ENCODE measurements at places on chromosomes 1 and 21.

DNA sequence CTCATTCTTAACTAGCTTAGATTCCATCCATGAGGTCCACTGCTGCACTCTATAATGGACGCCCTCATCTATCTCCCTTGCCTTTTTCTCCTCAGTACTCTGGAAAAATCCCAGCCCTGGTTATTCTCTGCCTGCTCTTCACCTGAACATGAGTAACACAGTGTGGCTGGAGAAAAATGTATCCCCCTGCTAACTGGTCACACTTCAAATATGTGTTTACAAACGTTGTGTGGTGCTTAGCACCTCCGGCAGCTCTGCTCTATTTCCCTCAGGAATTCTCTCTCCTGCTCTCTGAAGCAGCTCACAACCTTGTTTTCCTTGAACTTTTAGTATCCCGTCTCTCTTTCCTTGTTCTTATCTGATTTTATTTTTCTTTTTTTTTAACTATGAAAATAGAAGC is 4.1 kb downstream of the SCCPDH start:
- DNase-seq: no peak

- DNase-seq: no peak
These were observed 76.7 kb upstream of the TMPRSS2 start for GRCh38 chr21:41584603-41585176.

DNA sequence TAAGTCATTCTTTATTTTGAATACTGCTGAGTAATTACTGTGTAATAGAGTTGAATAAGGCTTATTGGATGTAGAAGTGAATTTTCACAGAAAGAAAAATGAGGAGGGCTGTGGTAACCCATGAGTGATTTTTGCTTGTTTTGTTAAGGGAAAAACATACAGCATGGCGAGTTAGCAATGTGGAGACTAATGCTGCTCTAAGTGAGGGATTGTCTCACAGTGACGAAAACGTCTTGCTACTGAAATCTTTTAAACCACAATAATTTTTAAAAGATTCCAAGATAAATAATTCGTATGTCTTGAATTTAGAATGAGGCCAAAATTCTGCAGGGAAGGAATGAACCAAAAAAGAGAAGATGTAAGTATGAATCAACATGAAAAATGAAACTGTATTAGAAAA is 16.2 kb upstream of the PLA2G4A start:
- DNase-seq: no peak

- no peak for DNase-seq
These were observed 70.3 kb upstream of the CAMK1G start for GRCh38 chr1:209513226-209513625.

DNA sequence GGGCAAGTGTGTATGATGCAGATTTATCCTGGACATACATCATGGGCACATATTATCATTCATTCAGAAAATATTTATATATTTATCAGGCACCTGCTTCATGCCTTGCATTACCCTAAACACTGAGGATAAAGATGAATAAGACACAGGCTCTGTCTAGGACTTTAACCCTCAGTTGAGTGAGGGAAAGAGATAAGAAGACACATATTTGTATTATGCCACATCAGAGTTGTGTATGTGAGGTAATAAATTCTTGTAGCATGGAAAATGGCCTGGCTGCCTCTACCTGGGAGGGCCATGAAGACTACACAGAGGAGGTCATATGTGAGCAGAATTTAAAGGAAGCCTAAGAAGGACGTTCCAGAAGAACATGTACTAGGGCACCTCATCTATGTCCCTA is 275.8 kb upstream of the ST6GALNAC5 start:
- no peak for DNase-seq

DNA sequence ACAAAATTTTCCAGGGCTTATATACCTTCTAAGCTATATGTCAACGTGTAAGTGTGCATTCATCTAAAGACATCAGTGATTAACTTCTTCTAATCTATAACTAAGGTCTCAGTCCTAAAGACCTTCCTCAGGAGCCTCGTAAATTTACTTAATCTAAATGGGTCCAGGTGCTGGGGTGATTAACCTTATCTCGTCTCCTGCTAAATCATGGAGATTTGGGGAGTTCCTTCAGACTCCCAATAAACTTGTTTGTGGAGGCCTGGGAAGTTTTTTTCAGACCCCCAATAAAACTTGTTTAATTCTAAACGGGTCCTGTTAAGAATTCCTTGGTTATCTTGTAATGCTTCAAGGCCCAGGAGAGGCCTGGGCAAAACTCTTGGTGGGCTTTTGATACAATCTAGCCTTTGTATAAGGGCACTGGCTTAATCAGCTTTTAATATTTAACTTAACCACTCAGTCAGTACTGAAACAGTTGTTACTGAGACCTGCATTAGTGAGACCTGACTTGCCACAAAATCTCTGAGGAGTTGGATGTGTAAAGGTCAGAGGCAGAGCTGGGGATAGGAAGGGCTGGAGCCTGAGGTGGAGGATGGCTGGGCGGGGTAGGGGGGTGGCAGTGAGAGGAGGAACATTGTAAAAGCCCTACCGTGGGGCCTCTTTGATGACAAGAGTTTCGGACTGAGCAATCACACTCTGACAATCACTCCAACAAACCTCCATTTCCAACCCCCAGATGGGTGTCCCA is 6.2 kb upstream of the HMGCS2 start:
- DNase-seq: no peak

- peak; percentile 58 for DNase-seq
These were observed at the start of gene S100A11 for GRCh38 chr1:152036267-152037216. S100A11 (minus strand) TSS chr1:152037004; CDS start chr1:152036915, 89 bp downstream.

DNA sequence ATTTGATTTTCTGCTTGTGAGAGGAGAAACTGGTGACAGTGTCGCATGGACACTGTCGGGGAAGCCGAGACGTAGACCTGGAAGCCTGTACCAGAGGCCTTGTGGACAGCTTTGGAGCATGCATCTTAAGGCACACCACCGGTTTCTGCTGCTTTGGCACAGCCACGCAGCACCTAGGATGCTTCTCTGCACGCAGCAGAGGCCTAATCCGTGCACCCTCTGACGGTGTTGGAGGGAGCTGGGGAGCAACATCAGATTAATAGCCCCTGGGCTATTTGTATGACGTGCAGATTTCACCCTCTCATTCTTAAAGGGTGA is 30.3 kb downstream of the TEX35 start:
- no peak for DNase-seq

DNA sequence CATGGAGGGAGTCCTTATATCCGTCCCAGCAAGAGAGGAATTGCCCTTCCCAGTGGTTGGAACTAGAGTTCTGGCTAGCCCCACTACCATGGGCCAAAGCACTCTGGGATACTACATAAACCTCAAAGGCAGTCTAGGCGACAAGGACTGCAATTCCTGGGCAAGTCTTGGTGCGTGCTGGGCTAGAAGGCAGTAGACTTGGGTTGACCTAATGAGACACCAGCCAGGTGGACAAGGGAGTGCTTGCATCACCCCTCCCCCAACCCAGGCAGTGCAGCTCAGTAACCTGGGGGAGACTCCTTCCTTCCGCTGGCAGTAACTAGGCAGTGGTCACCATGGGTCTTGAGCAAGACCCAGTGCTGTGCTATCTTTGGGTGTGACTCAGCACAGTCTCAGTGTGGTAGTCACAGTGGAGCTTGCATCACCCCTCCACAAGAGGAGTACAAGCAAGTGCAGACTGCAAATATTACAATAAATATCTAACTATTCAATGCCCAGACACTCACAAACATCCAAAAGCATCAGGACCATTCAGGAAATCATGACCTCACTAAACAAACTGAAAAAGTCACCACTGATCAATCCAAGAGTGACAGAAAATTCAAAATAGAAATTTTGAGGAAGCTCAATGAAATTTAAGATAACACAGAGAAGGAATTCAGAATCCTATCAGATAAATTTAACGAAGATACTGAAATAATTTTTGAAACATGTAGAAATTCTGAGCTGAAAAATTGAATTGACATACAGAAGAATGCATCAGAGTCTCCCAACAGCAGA is 84.7 kb upstream of the LYPLAL1 start:
- no peak for DNase-seq

DNA sequence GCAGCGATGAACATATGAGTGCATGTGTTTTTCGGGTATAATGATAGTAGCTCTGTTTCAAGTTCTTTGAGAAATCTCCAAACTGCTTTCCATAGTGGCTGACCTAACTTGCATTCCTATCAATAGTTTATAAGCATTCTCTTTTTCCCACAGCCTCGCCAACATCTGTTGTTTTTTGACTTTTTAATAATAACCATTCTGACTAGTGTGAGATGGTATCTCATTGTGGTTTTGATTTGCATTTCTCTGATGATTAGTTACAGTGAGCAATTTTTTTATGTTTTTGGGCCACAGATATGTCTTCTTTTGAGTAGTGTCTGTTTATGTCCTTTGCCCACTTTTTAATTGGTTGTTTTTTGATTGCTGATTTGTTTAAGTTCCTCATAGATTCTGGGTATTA is 10.6 kb upstream of the RUNX1 start:
- DNase-seq: no peak

- DNase-seq: no peak
These were observed 111.1 kb upstream of the ETV3 start for GRCh38 chr1:157249326-157249725.

- no peak for DNase-seq
These were observed 166.2 kb downstream of the ASTN1 start for GRCh38 chr1:176998183-176998795.

DNA sequence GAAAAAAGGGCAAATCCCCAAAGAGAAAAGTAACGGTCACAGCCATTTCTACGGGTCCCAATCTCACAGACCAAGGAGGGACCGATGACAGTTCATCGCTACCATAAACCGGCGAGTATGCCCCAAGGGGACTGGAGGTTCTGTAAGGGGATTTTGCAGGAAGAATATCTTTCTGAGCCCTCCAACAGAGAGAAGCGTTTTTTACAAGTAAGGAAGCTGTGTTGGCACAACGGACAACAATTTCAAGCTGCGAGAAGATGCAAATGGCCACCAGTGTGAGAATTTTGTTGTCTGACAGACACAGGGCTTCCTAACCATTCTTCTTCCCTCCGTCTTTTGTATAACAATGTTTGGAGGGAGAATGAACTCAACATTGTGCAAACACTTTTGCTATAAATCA is 1043.1 kb downstream of the ADGRL2 start:
- DNase-seq: no peak

- DNase-seq: no peak
These were observed 56.0 kb upstream of the C1orf21 start for GRCh38 chr1:184330875-184331274.

GRCh38 chr1:88731475-88732269 is 47.6 kb downstream of the PKN2 start:
- no peak for DNase-seq

GRCh38 chr21:42666925-42667324 is 13.5 kb downstream of the PDE9A start:
- no peak for DNase-seq

- DNase-seq: no peak
These were observed 292.1 kb downstream of the TM2D1 start for GRCh38 chr1:61432616-61433388.

DNA sequence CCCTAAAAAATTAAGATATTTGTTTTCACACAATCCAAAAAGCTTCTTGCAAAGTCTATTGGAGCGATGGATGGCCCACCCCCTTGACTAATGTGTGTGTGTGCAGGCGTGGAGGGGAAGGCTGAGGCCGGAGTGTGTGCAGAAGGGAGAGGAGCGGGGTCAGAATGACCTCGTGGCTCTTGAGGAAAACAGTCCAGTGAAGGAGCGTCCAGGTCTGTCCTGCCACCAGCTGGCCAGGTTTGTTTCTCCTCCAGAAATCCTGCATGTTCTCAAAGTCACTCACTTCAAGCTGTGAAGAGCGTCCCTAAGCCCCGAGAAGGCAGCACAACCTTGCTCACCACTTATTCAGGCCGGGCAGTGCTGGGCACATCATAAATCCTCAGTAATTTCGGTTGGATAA is 69.5 kb upstream of the SSX2IP start:
- no peak for DNase-seq

DNA sequence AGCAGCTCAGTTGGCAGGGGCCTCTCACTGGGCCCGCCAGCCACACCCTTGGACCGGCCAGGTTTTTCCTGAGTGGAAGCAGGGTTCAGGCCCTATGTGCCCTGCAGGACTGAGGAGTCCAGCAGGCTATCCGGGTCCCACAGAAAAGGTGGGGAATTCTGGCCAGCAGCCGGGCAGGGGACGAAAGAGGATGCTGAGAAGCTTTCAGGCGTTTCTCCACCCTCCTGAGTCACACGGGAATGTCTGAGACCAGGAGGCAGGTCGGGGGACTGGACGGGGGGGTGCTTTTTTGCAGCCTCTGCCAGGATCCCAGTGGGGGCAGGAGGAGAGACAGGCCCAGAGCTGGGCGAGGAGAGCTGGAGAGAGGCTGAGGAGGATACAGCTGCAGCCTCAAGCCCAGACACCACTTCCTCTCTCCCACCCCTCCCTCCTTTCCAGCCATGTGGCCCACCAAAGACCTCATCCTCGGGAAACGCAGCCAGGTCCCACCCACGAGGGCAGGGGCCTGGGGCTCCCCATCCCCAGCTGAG is 105.4 kb downstream of the SPSB1 start:
- no peak for DNase-seq

DNA sequence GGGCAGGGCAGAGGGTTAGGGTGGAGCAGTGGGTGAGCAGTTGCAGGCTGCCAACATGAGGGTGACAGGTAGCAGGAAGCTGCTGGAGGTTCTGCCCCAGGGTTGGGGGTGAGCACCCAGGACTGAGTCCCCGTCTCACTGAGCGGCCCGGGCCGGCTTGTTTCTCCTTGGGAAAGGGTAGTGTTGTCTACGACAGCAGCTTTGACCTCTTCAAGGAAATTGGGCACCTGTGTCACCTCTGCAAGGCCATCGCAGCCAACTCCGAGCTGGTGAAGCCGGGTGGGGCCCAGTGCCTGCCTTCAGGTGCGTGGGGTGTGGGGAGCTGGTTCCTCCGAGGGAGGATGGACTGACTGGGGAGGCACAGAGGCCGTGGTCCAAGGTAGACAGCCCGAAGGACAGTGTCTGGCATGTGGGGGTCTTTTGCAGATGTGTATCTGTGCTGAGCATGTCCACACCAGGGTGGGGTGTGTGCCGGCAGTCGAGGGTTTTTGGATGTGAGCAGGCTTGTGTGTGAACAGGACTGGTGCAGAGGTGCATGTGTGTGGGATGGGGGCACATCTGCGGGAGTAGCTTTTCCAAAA is 51.9 kb downstream of the DISP3 start:
- no peak for DNase-seq

GRCh38 chr1:31657020-31657804 is 12.5 kb upstream of the PEF1 start:
- no peak for DNase-seq

DNA sequence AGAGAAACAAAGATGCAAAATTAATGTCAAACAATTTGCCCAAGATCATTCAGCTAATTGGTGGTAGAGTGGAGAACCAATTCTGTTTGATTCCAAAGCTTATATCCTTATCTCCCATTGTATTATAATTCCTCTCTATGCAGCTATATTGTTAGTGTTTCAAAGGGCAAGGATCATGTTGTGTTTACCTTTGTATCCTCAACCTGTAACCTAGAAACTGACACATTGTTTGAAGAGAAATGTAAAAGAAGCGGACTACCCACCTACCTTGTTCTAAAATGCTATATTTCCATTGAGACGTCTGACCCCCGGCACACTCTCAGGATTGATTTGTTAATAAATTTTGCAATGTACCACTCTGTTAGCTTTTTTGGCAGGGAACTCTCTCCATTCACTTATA is 9.3 kb downstream of the RAVER2 start:
- no peak for DNase-seq
